ENCODE measurements at places on chromosomes 1 and 21.

GRCh38 chr1:24374891-24375786, 38.4 kb downstream of the STPG1 start:
- no peak for DNase-seq

GRCh38 chr21:17451364-17451891, 61.4 kb upstream of the CXADR start:
- no peak for DNase-seq

DNA sequence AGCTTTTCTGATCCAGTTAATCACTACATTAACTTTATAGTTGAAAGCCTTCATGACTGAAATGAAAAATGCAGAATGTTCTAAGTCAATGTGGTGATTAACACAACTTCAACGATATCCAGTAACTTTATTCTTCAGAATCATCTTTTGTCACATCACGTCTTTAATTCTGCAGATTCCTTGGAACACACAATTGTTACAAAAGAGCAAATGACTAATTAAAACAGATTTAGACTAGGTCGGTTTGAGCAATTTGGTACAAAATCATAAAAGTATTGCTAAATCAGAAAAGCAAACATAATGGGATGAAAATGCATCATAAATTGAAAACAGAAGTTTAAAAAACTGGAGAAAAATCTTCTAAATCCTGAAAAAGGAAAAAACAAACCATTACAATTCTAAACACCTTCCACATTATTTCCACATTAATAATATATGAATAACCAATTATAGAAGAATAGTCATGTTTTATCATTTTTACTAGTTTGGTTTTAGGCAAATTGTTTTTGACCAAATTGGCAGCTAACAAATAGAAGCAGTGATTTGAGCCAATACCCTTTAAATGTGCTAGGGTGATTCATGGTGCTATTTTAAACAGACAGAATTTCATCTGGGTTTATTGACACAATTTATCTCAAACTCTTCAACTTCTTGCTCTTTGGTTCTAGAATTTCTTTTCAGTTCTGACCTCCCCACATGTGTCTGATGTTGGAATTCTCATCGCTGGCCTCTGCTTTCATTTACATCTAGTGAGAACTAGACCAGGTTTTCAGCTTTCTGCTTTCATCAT, 468.1 kb upstream of the PTBP2 start:
- DNase-seq = no peak

- no peak for DNase-seq
Measured at GRCh38 chr1:234900595-234900994, 228.0 kb downstream of the TOMM20 start.

DNA sequence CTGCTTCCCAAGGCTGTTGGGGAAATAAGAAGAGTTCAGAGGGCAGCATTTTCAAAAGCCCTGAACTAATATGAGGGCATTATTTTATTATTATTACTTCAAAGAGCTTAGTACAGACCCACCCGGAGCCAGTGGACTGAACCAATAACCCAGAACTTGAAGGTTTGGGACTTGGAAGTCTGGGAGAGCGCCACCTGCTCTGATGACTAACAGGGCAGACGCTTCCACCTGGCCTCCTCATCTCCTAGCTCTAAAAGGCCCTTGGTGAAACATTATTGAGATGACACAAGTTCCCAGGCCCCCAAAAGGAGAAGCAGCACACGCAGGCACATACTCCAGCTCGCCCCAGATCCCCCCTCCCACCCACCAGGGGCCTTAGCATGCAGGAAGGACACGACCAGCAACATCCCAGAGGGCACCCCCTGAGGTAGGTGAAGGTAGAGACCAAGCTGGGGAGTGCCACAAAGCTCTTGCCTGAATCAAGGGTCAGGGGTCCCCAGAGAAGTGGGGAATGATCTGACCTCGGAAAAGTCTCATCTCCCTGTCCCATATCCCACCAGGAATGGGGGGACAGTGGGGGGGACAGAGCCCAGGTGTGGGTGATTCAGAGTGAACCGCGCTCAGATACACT, 1.3 kb downstream of the DLGAP3 start:
- no peak for DNase-seq

DNA sequence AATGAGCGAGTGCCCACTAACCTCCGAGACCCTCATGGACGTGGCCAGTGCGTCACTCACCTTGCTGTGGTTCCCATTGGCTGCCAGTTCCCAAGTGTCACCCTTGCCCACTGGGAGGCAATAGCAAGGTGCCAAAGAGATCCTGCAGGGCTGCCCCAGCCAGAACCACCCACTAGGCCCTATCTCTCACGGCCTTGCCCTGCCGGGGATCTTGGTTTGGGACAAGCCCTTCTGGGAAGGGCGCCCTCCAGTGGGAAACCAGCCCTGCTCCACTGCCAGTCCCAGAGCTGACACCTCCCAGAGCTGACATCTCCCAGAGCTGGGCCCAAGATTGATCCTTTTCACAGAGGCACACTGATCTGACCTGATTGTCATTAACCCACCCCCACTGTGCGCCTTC, 2.1 kb upstream of the SELENON start:
- no peak for DNase-seq

- no peak for DNase-seq
Measured at GRCh38 chr1:215473943-215474342, 93.2 kb upstream of the KCTD3 start.

- no peak for DNase-seq
Measured at GRCh38 chr1:48619539-48619938, 147.5 kb upstream of the SPATA6 start.

DNA sequence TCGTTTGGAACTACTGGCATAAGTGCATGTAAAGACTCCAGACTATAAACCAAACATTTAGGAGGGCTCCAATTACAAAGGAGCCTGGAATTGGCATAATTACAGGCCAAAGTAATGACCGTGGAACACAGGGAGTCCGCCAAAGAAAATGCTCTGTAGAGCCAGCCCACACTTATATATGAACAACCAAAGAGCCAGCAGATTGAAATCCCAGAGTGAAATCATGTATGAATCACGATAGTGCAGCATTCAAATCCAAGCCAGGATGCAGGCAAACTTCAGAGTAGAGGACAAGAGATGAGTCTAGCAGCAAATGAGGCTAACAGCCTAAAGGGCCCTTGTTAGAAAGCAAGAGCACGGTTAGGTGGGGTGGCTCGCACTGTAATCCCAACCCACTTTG, 13.1 kb downstream of the VPS26C start:
- DNase-seq = no peak

DNA sequence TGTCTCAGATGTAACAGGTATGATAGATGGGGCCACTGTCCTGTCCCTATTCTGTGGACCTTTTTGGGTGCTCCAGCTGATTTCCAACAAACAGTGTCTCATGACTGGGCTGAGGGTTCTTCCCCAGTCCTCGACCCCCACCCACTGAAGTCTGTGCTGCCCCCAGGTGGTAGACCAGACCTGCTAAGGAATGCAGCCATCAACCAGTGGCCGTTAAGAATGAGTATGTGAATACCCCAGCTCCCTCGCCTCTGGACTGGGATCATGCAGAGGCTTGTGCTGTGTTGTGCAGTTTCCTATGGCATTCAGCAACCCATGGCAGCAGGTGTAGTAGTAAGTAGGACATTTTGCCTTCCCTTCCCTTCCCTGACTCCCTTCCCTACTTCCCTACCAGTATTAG, 183.1 kb upstream of the KAZN start:
- DNase-seq = no peak

- DNase-seq = no peak
Measured at GRCh38 chr21:43995521-43996105, 16.5 kb upstream of the TRAPPC10 start.

- DNase-seq = no peak
Measured at GRCh38 chr1:220217383-220217988, 54.8 kb downstream of the RAB3GAP2 start.

GRCh38 chr1:85585799-85586198, 5.2 kb downstream of the CCN1 start:
- no peak for DNase-seq

DNA sequence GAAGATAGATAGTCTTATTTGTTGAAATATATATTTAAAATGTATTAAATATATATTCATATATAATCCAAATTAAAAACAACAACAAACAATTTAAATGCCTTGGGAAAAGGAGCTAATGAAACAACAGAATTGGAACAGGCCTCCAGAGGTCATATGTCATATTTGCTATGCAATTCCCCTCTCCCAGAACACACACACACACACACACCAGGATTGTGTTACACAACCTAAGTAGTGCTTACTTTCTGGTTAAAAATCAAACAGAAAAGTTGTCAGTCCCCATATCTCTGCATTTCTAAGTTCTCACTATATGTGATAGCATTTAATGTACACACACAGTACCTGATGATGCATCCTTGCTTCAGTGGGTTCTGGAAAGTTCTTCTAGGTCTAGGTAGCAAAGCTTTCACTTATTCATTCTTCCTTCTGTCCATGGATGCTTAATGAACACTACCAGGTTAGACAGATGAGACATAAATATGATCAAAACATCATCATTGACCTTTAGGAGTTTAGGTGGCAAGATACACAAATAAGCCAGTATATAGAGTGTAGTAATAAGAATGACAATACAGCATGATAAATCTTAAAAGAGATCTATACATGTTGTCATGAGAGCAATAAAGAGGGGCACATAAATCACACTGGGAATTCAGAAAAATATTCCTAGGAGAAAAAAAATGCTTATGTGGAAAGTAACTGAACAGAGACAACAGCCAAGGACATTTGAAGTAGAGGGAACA, 662.8 kb downstream of the PTPRC start:
- DNase-seq = no peak

DNA sequence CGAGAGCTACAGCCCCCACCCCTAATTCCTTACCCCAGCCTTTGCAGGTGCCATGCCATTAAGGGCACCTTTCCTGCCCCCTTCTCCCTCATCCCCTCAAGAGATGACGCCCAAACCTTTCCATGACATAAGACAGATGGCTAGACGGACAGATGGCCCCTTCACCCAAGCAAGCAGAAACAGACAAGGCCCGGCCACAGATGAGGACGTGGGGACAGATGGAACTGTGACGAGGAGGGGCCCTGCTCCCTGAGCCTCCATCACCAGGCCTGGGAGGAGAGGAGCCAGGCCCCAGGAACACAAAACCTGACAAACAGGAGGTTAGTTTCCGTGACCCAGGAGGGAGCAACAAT, 24.7 kb upstream of the PEF1 start:
- no peak for DNase-seq

DNA sequence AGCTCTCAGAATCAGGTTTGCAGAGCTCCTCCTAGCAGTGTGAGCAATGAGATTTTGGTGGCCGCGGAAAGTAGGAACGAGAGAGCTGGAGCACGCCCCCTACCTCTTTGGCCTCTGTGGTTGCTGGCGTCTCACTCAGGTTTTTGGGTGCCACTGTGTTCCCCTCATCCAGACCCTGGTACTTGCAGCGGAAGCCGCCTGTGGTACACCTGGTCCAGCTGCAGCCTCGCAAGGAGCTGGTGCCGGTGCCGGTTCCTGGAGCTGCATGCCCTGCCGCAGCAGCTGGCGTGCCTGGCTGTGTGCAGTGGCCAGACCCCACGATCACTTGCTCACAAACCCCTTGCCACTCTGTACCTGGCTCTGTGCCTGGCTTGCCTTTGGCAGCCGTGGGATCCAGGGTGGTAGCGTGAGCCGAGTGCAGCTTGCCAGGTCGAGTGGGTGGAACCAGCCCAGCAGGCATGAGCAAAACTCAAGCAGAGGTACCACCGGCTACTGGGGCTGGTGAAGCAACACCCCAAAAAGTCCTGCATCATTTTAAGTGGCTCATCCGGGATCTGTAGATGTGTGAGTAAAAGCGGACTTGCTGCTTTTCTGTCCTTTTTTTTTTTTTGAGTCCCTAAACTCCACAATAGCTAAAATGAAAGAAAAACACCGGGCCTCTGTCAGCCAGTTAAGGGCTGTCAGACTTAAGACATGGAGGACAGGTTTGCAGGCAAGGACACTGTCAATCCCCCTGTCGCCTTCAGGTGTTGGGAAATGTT, 844.9 kb downstream of the KCNT2 start:
- DNase-seq = peak; percentile 1

GRCh38 chr1:89946532-89946931, 48.4 kb upstream of the ZNF326 start:
- DNase-seq = no peak

GRCh38 chr1:219798283-219799030, 129.9 kb downstream of the SLC30A10 start:
- DNase-seq = no peak

GRCh38 chr1:9874959-9875635, 35.0 kb downstream of the CTNNBIP1 start:
- DNase-seq = peak; percentile 50

DNA sequence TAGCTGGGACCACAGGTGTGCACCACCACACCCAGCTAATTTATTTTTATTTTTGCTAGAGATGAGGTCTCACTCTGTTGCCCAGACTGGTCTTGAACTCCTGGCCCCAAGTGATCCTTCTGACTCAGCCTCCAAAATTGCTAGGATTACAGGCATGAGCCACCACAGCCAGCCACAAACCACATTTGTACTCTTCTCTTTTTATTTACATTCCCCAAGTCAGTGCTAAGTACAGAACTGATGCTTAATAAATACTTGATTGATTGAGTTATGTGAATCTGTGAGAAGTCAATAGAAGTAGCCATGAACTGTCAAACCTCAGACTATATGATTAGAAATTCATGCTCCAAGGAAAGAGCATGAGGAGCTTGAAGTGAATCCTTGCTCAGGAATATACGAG, 48.5 kb upstream of the S1PR1 start:
- no peak for DNase-seq

DNA sequence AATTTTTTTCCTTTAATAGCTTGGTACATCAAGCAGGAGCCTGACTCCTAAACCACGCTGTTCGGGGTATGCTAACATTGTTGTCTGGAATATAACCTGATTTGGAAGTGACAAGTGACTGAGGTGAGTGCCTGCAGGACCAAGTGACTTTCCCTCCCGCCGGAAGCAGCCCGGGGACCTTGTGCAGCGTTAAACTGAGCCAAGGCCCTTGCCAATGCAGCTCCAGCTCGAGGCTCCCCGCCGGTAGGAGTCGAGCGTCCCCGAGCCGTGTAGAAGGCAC, 716 bp upstream of the MTARC1 start:
- DNase-seq = no peak
